Brain microvascular endothelial cell (primary cell): ENCODE measurements at places on chromosomes 2 and 18.

GRCh38 chr18:3119401-3120341 lies 100.1 kb downstream of the MYOM1 start:
- DNase-seq = no peak

DNA sequence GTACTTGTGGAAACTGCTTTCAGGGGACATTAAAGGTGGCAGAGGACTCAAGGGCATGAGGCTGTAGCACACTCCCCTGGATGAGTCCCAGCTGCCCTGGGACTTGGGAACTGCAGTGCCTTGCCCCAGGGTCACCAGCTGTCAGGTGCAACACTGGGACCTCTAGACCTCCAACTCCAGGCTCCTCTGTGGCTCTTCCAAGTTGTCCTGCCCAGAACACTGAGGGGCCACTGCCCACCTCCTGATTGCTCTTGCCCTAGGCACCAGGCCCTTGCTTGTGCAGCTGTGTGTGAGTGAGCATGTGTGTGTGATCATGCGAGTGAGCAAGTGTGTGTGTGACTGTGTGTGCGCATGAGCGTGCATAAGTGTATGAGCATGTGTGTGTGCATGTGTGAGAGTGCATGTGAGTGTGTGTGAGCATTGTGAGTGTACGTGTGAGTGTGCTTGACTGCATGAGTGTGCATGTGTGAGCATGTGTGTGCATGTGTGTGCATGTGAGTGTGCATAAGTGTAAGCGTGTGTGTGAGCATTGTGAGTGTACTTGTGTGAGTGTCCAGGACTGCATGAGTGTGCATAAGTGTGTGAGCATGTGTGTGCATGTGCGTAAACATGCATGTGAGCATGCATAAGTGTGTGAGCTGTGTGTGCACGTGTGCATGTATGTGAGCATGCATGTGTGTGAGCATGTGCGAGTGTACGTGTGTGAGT lies 301.5 kb downstream of the NDUFA10 start:
- no peak for DNase-seq

GRCh38 chr2:161780881-161781280 lies 156.7 kb downstream of the SLC4A10 start:
- DNase-seq = no peak

DNA sequence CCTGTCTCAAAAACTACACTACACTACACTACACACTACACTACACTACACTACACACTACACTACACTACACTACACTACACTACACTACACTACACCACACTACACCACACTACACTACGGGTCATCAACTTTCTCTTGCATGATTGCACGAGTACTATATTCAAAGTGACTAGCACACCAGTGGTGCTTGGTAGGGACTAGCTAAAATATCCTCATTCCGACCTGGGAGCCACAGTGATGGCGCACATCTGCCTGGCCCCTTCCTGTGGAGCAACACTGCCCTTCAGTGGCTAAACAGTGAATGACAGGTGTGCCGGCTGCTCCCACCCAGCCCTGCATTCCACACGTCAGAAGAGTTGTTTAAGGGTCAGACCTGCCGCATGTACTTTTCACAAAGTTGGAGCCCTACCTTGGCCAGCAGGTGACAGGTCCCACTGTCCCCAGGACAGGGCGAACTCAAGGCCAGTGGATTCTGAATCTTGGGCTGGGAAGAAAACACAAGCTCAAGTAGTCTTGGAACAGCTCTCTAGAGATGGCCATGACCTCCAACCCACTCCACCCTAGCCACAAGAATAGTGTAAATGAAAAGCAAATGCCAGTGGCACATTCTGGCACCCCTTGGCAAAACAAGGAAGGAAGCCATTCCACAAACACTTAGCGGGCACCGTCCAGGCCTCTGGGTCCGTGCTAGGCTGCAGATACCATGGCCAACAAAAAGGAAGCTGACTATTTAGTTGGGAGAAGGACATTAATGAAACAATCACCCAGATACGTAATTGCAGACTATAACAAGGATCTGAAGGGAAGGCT lies 79.7 kb upstream of the MSH2 start:
- peak; percentile 56 for DNase-seq

- no peak for DNase-seq
Measured at GRCh38 chr2:190507135-190507534, 27.4 kb downstream of the NEMP2 start.

- no peak for DNase-seq
Measured at GRCh38 chr18:45467293-45467692, 148.0 kb upstream of the SLC14A2 start.

DNA sequence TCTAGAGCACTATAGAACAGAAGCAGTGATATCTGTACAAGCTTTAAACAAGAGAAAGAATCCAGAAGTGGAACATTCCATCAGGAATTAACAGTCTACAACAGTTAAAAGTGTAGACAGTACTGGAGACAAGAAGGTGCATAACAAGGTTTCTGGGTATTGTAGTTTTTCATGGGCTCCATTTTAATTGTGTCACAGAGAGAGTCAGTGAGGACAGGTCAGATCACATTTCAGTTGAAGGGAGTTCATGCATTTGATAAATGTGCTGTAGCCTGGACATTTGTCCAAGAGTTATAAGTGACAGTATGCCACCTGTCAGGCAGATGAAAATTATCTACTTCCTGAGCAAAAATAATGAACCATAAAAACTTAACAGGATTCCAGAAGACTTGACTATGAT lies 328.6 kb downstream of the CNTNAP5 start:
- no peak for DNase-seq

DNA sequence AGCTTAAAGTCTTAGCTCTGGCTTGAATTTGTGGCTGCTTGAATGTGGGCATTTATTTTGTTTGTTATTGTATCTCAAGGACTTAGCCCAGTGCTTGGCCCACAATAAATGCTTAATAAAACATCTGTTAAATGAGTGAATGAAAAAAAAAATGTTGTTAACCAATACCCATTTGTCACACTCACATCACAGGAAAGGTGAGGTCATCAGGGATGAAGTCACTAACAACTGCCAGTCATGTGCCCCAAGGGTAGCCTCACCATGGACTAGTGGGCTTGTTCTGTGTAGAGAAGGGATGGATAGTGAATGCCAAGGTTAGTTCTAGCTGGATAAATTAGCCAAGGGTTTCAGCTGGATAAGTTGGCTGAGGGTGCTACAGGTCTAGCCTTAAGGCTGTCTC lies 3.0 kb downstream of the NRBP1 start:
- DNase-seq = peak; percentile 43

DNA sequence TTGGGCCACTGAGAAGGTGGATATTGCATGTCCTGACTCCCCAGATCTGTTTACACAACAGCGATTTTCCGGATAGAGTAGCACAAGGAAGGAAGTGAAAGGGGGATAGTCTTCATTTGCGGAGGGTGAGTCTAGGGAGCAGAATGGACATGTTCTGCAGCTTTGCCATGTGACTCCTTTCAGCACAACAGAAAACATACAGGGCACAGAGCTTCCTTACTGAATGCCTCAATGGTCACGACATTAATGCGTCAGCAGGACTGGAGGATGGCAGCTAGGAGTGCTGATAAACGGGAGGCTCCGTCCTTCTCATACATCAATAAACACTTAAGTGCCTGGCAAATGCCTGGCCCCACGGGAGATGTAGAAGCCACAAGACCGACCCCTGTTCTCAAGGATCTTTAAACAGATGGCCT lies 163.0 kb downstream of the FAM210A start:
- no peak for DNase-seq

DNA sequence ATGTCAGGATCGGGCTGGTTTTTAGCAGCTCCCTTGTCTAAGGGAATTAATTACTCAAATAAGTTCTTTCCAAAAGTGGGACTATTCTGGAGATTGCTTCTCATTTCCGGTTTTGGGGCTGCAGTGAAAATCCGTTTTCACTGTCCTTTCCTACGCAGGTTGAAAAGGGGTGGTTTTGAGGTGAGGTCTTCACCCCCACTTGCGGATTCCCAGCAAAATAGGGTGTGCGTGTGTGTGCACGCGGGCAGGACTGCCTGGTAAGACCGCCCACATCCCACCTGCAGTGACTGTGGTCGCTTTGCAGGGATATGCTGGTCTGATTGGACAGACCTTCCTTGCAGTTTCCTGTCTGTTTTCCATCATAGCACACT lies 472 bp upstream of the PLEKHM3 start:
- no peak for DNase-seq
